Fibroblast of the aortic adventitia (primary cell): ENCODE measurements at places on chromosomes 5 and 9. TPM values are rescaled to one million over a fixed set of nuclear protein-coding genes. Genes with fewer than 3 reads are reported as not detected.

The PKD2L2 gene
- not detected in 2 replicates for total RNA-seq

- no peak for DNase-seq
These were observed 2.9 kb downstream of the P4HA2 start for GRCh38 chr5:132224716-132225115.

GRCh38 chr5:68423154-68423811, 207.7 kb downstream of the PIK3R1 start:
- no peak for DNase-seq

DNA sequence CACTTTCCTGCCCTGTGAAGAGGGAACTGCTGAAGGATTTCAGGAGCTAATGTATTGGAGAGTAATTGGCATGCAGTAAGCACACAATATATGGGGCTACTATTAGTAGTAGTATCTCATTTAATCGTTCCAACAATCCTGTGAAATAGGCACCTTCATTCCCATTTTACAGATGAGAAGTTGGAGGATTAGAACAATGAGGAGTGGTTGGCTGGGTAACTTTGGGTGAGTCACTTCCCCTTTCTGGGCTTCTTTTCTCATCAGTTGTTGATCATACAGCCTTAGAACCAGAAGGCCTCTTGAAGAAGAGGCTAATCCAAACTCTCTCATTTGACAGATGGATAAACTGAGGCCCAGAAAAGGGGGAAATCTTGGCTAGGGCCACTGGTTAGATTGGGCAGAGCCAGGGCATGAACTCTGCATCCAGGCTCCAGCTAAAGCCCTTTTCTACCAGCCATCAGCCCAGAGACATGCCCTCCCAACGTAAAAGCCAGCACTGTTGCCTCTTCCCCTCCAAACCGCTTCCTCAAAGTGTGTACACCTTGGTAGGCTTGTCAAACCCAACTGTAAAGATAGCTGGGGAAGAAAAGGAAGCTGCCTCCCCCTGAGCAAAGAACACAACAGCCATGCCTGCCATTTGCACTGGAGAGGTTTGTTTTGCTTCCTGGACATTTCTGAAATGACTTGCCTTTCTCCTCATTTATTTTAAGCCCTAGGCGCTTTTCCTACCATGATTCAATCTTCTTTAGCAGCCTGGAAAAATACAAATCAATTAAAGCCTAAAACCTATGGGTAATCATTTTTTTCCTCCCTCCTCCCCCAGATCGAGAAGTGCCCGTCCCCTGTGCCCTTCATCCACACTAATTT, 992 bp downstream of the SPACA9 start:
- DNase-seq = peak; percentile 4

DNA sequence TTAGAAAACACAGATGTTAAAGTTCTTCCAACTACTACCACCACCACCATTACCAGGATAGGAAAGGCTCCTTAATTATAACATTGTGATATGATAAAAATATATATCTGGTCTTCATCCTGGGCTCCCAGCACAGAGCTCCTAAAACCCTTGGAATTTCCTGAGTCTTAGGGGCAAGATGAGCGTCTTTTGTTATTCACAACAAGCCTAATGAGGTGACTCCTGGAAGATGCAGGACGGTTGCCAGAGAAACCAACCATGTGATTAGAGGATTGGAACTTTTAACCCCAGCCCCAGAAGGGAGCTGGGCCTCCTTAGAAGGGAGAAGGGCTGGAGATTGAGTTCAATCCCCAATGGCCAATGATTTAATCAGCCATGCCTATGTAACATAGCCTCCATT, 148.0 kb upstream of the ADRA1B start:
- peak; percentile 29 for DNase-seq

GRCh38 chr9:116479056-116479544, 208.0 kb upstream of the TRIM32 start:
- peak; percentile 25 for DNase-seq

DNA sequence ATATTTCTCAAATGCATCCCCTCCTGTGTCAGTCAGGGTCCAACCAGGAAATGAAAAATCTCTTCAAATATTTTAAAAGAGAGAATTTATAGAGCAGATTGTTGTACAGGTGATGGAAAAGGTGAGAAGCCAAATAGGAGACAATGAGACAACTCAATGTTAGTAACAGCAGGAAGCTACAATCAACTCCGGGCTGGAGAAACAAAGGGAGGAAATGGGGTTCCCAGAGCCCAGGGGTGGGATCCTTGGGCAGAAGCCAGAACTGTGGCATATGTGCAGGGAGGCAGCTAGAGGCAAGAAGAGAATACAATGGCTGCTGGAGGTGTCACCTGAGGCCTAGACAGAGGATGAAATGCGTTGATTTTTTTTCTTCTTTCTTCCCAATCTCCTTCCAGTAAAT, 361.8 kb upstream of the ACTBL2 start:
- DNase-seq = no peak
